ENCODE measurements at places on chromosomes 3 and 15.

GRCh38 chr15:80106051-80106450, 46.6 kb downstream of the ZFAND6 start:
- no peak for DNase-seq

- DNase-seq = no peak
Observed at GRCh38 chr3:155242342-155242741, 51.1 kb downstream of the STRIT1 start.

DNA sequence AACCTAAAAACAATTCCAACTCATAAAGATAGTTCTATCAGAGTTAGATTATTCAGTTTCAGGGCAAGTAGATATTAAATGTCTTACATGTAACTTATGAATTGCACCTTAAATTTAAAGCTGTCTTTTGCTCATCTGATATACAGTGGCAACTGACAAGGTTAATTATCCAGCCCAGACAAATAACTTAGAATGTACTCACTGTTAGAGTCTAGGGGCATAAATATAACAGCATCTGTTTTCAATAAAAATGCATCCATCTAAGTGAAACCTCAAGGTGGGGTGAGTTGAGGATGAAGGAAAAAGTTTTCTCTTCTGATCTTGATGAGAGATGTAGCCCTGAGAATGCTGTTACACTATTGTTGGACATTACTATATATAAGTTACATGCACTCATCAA, 112.6 kb downstream of the FBN1 start:
- no peak for DNase-seq

DNA sequence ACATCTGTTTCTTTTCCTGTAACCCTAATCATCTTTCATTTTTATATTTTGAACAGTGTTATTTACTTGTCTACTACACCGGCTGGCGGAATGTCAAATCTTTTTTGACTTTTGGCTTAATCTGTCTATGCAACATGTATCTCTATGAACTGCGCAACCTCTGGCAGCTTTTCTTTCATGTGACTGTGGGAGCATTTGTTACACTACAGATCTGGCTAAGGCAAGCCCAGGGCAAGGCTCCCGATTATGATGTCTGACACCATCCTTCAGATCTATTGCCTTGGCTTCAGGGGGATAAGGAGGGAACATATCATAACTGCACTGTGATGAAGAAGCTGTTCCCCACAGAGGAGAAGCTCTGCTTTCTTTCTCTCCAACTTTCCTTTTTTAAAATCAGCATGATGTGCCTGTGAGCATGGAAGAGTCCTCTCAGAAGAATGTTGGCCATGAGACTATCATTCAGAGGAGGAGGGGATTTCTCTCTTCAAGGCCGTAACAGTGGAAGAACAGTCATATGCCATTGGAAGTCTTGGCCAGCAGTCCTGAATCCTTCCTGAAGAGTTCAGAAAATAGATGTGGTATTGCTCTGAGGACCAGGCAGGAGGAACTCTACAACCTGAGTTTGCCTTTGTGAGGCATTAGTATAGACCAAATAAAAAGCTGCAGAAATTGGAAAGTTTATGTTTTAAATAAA, 69.9 kb downstream of the SEC22A start:
- DNase-seq = no peak

DNA sequence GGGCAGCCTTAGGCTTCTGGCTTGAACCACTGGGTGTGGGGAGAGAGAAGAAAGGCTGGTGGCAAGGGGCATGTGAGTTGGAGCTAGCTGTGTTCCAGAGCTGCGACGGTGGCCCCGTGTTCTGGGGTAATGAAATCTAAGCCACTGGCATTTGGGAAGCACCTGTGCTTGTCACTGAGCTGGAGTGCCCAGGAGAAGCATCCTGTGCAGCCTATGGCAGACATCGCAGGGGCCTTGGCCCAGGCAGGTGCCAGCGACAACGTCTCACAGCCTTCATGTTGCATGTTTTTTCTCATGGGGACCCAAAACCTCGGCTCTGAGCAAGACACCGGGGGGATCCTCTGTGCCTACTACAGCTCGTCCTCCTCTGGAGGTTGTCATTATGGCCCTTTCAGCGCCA, 91.1 kb upstream of the PLXNA1 start:
- no peak for DNase-seq

- peak; percentile 63 for DNase-seq
Observed at GRCh38 chr15:44735482-44736180, 697 bp upstream of the TRIM69 start.

- DNase-seq = no peak
Observed at GRCh38 chr15:28043691-28044091, 55.4 kb downstream of the OCA2 start.

DNA sequence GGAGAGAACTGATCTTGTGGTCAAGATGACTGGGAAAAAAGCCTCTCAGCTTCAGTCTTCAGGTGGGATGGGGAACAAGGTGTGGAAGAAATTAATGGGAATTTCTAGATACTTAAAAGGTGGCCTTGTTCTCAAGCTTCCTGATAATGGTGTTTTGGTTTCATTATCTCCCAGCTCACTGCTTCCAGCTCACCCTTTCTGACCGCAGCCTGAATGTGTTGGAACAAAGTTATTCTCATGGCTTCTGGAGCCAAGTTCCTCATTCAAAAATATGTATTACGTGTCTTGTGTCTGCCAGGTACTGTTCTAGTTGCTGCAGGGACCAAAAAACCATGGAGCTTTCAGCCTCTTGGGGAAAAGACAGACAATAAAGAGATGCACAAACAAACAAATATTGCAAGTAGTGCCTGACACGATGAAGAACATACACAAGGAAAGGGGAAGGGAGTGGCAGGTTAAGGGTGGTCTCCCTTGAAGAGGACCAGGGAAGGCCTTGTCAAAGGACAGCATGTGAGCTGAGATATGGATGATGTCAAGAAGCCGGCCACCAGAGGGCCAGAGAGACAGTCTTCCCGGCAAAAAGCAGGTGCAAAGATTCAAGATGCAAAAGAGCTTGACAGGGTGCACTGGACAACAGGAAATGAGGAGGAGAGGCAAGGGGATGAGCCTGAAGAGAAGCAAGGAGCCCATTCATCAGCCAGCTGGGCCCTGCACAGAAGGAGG, 35.5 kb downstream of the ARRDC4 start:
- peak; percentile 41 for DNase-seq

DNA sequence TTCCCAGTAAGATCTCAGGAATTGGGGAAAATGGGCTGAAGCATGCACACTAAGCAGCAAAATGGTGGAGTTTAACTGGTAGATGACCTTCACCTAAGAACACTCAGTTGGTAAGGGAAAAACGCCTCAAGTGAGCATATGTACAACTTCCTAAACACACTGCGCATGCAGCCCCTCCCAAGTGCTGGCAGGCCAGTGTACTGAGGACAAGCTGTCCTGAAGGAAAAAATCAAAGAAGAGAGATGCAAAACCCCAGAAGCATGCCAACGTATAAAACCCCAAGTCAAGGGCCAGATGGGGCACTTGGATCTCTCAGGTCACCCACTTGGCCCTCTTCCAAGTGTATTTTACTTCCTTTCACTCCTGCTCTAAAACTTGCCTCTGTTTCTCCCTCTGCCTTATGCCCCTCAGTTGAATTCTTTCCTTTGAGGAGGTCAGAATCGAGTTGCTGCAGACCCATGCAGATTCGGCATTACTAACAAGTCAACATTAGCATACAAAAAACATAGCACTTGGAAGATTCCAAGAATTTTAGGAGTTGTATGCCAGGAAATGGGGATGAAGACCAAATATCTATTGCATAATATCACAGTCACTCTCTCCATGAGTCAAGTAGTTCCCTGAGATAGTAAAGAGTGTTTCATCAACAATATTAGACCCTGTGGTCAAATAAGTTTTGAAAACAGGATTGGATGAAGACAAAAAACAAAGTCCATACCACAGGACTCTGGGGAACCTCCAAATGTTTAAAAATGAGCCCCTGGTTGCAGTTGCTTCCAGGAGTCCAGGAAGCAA, 10.8 kb upstream of the FYCO1 start:
- no peak for DNase-seq

GRCh38 chr3:49495023-49495422, 25.0 kb downstream of the DAG1 start:
- DNase-seq = peak; percentile 21

DNA sequence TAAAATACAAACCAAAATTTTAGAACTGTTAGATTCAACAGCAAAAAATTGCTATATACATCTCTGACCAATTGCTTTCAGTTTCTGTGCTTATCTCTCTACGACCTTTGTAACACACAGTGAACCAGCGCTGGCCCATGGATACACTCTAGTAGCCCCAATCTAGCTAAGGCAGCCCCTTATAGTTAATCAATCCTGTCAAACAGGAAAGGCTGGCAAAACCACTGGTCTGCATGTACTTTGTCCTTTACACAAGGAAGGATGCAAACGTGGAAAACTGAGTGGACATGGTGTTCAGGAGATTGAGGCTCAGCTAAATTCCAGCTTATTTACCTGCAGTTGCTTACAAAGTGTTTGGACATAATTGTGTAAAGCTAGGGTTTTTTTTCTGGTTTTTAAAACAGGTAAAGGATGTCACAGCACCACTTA, 25.9 kb downstream of the ADGRG7 start:
- no peak for DNase-seq

GRCh38 chr3:95097493-95097892, 1034.6 kb downstream of the NSUN3 start:
- DNase-seq = peak; percentile 2

DNA sequence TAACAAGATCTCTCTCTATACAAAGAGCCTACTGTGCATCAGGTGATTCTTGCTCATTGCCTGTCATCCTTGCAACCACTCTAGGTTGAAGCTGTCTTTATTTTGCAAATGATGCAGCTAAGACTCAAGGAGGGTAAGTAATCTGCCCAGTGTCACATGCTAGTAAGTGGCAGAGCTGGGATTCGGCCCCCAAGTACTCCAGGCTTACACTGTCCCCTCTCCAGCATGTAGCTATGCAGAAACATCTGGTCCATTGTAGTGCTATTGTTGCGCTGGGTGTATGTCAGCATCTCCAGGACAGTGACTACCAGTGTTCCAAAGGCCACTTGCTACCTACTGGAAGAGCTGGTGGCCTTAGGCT, 248.9 kb downstream of the SLCO3A1 start:
- no peak for DNase-seq

GRCh38 chr3:122681284-122681973, 790 bp downstream of the PARP14 start:
- no peak for DNase-seq

- peak; percentile 93 for DNase-seq
Observed at GRCh38 chr3:194134231-194134756, 1.7 kb upstream of the HES1 start.

GRCh38 chr15:43948691-43949325, 122.0 kb downstream of the WDR76 start:
- no peak for DNase-seq

DNA sequence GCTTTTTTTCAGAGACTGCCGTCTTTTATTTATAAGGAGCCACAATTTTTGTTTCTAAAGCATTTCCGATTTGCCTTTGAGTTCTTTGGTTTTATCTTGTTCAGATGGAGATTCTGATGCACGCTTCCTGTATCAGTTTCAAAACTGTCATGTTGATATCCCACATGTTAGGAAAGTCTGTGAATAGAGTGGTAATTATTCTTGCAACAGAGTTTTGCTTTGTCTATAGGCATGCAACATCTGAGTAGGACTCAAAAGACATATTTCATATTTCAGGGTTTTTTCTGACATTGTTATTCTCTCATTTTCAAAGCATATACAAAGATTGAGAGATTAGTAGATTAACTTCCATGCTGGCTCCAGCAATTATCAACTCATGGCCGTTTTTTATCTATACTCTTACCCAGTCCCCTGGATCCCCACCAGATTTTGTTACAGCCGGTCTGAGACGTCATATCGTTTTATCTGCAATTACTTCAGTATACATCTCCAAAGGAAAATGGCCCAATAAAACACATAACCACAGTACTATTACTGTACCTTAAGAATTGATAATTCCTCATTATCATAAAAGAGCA, 22.4 kb downstream of the PAQR5 start:
- no peak for DNase-seq

DNA sequence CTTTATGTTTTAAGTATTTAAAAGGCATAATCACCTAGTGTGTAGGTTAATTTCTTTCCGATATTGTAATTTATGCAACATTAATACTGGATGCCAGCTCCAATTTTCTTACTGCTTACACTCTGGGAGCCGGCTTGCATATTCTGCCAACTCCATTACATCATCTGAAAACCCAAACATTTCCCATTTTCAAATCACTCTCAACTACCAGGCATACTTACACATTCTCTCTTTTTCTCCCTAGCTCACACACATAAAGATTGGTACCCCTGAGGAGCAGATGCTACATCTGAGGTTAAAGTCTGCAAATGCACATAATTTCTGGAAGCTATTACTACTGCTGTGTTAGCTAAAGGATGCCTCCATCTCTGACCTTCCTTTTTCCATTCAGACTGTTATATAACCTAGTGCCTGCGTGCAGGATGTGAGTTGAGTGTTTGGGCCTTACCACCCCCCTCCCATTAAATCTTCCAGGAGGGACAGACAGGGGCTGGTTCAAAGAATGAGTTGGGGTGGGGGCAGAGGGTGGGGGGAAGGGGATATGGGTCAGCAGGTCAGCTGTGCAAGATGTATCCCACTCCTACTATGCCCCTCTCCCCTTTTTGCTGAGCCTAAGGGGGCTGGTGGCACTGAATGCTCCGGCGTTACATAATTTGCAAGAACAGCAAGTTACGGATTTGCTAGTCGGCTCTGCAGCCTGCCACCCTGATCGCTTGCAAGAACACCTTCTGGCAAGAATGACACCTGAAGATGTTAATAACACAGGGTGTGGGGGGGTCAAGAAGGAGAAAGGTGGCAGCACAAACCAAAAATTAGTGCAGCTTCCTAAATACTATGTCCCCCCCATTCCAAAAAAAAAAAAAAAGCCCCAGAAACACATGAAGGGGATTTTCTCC, 2.5 kb downstream of the RORA start:
- DNase-seq = no peak

GRCh38 chr15:28899061-28899738, 13.4 kb downstream of the APBA2 start:
- DNase-seq = no peak

- DNase-seq = peak; percentile 74
Observed at GRCh38 chr3:39147711-39148434, 5.5 kb downstream of the CSRNP1 start.

GRCh38 chr3:12947504-12948369, 106.4 kb upstream of the RPL32 start:
- peak; percentile 23 for DNase-seq

DNA sequence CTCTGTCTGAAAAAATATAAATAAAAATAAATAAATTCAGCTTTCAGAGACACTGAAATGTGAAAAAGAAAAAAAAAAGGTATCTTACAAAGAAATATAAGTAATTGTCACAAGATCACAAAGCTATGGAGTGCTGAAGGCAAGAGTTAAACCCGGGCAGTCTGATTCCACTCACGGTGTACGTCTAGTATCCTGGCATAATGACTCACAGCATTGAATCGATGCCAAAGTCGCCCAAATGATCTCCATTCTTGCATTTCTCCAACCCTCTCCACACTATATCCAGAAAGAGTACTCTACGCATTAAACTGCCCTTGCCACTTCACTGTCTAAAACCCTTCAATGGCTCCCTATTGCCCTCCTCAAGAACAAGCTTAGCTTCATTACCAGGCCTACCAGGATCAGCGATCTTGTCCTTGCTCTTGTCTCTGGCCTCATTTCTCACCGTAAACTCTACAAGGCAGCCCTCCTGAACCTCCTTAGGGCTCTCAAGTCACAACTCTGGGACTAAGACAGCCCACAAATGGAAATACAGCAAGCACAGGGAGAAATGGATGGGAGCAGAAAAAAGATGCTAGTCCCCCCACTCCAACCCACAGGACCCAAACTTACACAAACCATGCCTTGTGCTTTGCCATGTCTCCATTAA, 7.7 kb downstream of the SUCLG2 start:
- DNase-seq = no peak

All from NB4 (cell line).